ENCODE measurements at places on chromosomes 4 and X.

DNA sequence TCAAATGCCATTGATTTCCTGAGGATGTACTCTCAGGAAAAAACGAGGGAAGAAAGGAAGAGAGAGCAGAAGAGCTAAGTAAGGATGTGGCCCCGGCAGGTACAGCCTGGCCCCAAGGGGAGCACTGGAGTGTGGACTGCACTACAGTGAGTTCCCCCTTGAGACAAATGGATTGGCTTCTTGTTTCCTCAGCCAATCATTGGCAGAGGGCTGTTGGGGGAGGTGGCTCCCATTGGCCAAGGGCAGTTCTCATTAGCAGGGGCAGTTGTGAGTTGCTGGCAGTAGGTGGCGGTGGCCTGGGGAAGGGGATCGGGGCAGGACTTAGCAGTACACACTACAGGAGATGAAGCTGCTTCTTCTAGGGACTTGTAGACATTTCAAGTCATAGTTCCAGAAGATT is 24.1 kb upstream of the OCIAD2 start:
- no peak for DNase-seq

DNA sequence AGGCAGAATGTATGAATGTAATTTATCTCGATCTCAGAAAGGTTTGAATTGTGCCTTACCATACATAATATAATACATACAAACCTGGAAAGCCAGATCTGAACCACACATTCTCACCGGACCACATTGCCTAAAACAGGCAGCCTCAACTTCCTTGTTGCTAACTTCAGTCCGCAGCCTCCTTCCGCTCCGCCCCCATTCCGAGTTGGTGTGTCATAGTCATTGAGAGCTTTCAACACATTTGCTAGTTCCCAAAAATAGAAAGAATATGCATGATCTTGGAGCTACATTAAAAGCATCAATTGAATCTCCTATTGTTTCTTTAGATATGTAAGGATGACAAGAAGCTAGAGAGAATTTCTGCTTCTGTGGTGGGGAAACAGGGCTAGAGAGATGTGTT is 127.2 kb downstream of the ARHGEF9 start:
- DNase-seq, result no peak

GRCh38 chrX:53288189-53288588 is 6.8 kb upstream of the IQSEC2 start:
- DNase-seq, result no peak

DNA sequence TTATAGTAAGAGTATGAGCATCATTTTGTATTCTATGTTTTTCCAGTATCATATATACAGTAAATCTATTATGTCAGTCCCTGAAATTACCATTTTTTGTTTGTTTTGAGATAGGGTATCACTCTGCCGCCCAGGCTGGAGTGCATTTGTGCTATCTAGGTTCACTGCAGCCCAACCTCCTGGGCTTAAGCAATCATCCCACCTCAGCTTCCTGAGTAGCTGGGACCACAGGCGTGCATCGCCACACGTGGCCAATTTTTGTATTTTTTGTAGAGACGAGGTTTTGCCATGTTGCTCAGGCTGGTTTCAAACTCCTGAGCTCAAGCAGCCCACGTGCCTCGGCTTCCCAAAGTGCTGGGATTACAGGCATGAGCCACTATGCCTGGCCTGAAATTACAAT is 85.6 kb downstream of the ZNF330 start:
- no peak for DNase-seq

DNA sequence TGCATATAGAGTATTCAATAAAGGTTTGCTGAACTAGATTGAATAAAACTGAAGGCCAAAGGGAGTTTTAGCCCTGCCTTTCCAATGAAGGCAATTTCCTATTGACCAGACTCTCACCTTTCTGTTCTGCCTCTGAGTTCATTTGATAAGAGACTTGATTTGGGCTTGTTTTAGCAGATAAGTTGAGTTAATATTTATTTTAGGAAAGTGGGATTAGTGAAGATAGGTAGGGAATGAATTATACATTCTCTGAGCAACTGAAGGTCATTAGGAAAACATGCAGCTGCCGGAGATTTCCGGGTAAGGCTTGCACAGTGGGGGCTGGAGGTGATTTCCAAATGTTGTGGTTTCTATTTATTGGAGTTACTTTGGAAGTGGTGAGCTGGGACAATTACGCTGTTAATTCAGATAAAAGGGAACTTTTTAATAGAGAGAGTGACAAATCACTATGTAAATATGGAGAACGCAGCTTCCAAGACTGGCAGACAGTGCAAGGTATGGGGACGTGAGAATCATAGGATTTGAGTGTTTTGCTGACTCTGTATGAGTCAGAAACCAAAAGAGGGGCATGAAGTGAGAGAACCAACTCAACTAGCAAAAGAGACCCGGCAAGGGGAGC is 553.6 kb upstream of the BOD1L1 start:
- no peak for DNase-seq

DNA sequence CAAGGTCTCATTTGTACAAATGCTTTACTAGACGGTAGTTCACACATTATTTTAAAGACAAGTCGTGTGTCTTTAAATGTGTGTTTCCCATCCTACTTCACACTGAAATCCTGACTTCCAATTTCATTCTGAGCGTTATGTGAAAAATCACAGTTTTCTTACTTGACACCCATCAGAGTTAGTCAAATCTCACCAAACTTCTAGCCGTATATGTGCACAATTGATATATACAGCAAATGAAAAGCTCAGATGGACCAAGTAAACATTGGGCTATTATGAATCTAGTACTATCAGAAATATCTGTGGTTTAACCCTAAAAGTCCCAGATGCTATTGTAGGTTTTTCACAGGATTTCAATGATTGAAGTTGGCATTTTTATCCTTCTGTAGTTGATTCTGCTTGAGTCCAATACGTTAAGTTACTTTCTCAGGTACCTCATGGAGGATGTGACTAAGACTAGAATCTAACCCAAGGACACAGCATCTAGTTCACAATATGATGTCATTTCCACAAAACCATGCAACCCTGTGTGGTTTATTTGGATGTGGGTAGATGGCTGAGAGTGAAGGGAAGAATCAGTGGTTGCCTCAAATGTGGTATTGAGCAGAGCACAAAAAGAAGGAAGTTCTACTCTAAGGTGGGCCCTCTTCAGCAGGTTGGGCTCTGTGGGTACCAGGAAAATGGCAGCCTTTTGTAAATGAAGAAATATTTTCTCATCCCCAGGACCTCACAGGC is 22.1 kb upstream of the TRIM60 start:
- no peak for DNase-seq

All from right forelimb (tissue), 1 donor.